Mesendoderm (in vitro differentiated cells): ENCODE measurements at places on chromosomes 16 and 17.

GRCh38 chr17:64091116-64091515, 38.8 kb downstream of the ERN1 start:
- no peak overlapping the region for H3K27ac ChIP-seq
- no peaks in the 10 kb centered on the region for H3K36me3 ChIP-seq
- H3K4me3 ChIP-seq = no peak overlapping the region
- H3K4me1 ChIP-seq = peaks cover 3% of the 10 kb centered on the region

- no peaks in the 10 kb centered on the region for H3K27me3 ChIP-seq
- no peaks in the 10 kb centered on the region for H3K36me3 ChIP-seq
- peak; percentile 67 for DNase-seq
- H3K27ac ChIP-seq = peak overlapping the region; percentile 36
Observed at GRCh38 chr17:19454074-19454473, 43.0 kb downstream of the RNF112 start.

- H3K4me3 ChIP-seq = no peak overlapping the region
- H3K27ac ChIP-seq = no peak overlapping the region
- no peak for DNase-seq
- no peaks in the 10 kb centered on the region for H3K27me3 ChIP-seq
Observed at GRCh38 chr17:70447588-70447987, 278.3 kb downstream of the KCNJ2 start.

DNA sequence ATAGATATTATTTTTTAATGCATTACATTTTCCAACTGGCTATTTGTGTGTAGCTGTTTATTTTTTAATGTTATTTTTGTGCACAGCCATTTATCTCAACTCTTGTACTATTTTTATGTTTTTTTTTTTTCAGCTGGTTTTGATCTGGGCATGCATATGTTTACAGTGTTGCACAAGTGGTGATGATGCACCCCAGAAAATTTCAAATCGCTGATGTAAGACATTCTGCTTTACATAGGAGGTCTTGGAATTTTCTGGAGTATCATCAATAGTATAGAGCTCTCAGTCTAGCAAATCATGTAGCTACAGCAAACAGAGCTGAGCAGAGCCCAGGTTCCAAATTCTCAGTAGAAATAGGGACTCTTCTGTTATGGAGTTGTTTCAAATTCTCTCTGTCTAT, 30.2 kb downstream of the CACNG5 start:
- no peak for DNase-seq
- H3K4me1 ChIP-seq = no peaks in the 10 kb centered on the region
- no peaks in the 10 kb centered on the region for H3K36me3 ChIP-seq
- H3K27ac ChIP-seq = no peak overlapping the region
- H3K4me3 ChIP-seq = no peak overlapping the region

DNA sequence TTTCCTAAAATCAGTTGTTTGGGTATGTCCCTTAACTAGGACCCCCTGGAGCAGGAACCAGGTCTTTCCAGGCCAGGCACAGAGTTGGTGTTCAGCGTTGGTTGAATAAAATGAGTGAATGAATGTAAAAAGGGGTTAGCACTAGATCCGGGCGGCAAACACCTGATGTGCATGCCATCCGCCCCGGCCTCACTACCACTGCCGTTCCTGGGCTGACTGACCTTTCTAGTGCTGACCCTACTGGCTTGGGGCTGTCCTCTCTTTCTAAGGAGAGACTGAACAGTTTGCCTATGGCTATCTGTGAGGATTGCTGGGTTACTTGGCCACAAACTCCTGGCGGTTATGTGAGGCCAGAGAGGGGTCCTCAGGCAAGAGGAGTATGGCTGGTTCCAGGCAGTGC, 10.1 kb upstream of the PHF12 start:
- no peaks in the 10 kb centered on the region for H3K27me3 ChIP-seq
- no peak for DNase-seq
- no peak overlapping the region for H3K27ac ChIP-seq
- H3K4me1 ChIP-seq = no peaks in the 10 kb centered on the region
- H3K4me3 ChIP-seq = no peak overlapping the region

- H3K4me3 ChIP-seq = no peak overlapping the region
- H3K4me1 ChIP-seq = no peaks in the 10 kb centered on the region
- DNase-seq = no peak
- no peaks in the 10 kb centered on the region for H3K27me3 ChIP-seq
- no peak overlapping the region for H3K27ac ChIP-seq
Observed at GRCh38 chr17:43219001-43219400, 7.3 kb downstream of the TMEM106A start.

GRCh38 chr17:68706356-68706920, 105.3 kb upstream of the FAM20A start:
- no peak overlapping the region for H3K27ac ChIP-seq
- no peak overlapping the region for H3K4me3 ChIP-seq
- no peak for DNase-seq
- H3K36me3 ChIP-seq = no peaks in the 10 kb centered on the region

DNA sequence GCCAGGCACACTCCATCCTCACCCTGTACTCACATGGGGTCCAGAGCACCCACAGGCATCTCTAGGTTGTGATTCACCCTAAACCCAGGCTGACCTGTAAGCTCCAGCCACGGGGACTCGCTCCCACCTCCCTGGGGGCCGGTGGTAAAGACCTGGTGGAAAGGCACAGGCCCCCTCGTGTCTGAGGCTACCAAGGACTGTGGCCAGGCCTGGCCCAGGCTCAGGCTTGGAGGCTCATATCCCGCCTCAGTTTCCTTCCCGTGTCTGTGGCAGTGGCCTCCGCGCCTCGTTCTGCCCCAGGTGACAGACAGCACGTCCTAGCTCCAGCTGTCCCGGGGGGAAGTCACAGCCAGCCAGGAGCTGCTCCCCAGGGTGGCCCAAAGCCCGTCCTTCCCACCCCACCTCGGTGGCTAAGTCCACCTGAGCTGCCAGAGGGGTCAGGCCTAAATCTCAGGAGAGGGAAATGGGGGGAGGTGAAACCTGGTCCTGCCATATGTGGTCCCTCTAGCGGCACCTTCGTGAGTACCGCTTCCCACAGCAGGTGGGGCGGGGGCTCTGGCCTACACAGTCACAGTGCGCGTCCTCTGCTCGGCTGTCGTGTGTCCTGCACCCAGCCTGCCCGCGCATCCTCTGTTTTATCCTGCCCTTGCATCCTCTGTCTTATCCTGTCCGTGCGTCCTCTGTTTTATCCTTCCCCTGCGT, 12.6 kb downstream of the CDH15 start:
- H3K36me3 ChIP-seq = no peaks in the 10 kb centered on the region
- DNase-seq = no peak
- H3K27ac ChIP-seq = no peak overlapping the region
- H3K27me3 ChIP-seq = no peaks in the 10 kb centered on the region
